ENCODE measurements at places on chromosomes 6 and 20. TPM values are rescaled to one million over a fixed set of nuclear protein-coding genes. Genes with fewer than 3 reads are reported as not detected.

The DEF6 gene
- 194 TPM for total RNA-seq

The DLL1 gene
- 0.37 TPM for total RNA-seq

The OVOL2 gene
- total RNA-seq, result not detected

The PSORS1C1 gene
- 0.26 TPM for total RNA-seq

The HRH3 gene
- not detected for total RNA-seq

The PXT1 gene
- 0.32 TPM for total RNA-seq

The CDKN1A gene
- 109 TPM for total RNA-seq

Data from activated CD8-positive, alpha-beta memory T cell treated with anti-CD3 and anti-CD28 coated beads, Interleukin-2, amount 10 ng/mL, durations not matched to agents 7 days and 5 days (primary cell).